Omental fat pad (tissue), 4 donors: ENCODE measurements at places on chromosomes 16 and 17. TPM values are rescaled to one million over a fixed set of nuclear protein-coding genes. Genes with fewer than 3 reads are reported as not detected.

The NOS2 gene
- total RNA-seq: not detected

The ATP2C2 gene
- not detected for total RNA-seq

The TBC1D26 gene
- total RNA-seq: not detected

The SPATA22 gene
- 1.8 TPM for total RNA-seq

The SHCBP1 gene
- 1.9 TPM for total RNA-seq

The KCNJ2 gene
- total RNA-seq: 9.5 TPM

The EPN3 gene
- not detected for total RNA-seq

The EME2 gene
- total RNA-seq: 16.2 TPM

The RGS9 gene
- 4.7 TPM for total RNA-seq

The LONP2 gene
- total RNA-seq: 80.9 TPM

The NLRC5 gene
- 20.6 TPM for total RNA-seq

The NTN1 gene
- 7.3 TPM for total RNA-seq

The SLC5A11 gene
- not detected for total RNA-seq

The NPIPA3 gene
- total RNA-seq: 0.46 TPM

The PRR35 gene
- not detected for total RNA-seq

The HEATR3 gene
- 27.1 TPM for total RNA-seq

The NPIPA5 gene
- 1.2 TPM for total RNA-seq

The HEXD gene
- 66.4 TPM for total RNA-seq

The KRTAP4-6 gene
- total RNA-seq: not detected

The ITGB4 gene
- total RNA-seq: 14.7 TPM

The CCL3 gene
- total RNA-seq: 11.0 TPM

The SLFN12L gene
- 31.2 TPM for total RNA-seq

The PIMREG gene
- 1.2 TPM for total RNA-seq

The MSLN gene
- total RNA-seq: 1.1 TPM

The OR1F1 gene
- not detected for total RNA-seq

The PRR29 gene
- total RNA-seq: 0.38 TPM

The KRT33A gene
- total RNA-seq: not detected

The RAB26 gene
- 2.0 TPM for total RNA-seq

The DRC3 gene
- 1.6 TPM for total RNA-seq

The NT5M gene
- 1.3 TPM for total RNA-seq

The ATP1B2 gene
- not detected for total RNA-seq

The CCL14 gene
- total RNA-seq: 83.2 TPM

The SLC38A8 gene
- not detected for total RNA-seq

The SCNN1B gene
- total RNA-seq: 1.6 TPM

The SLC13A2 gene
- total RNA-seq: not detected
